ENCODE measurements at places on chromosomes 5 and 9.

DNA sequence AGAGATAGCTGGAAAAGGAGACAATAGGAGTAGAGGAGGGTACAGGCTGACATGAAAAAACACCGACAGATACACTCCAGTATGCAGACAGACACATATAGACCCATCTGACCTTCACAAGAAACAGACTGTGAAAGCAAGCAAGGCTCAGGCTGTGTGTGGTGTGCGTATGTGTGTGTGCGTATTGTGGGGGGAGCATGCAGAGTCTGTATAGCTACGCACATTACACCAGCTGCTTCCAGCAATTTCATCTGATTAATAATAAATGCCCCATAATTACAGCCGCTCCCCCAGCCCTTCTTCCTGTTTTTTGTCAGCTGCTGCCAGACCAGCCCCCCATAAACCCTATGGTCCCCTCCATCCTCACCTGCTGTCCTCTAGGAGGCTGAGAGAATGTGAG lies 6.7 kb downstream of the CNTFR start:
- DNase-seq = no peak

DNA sequence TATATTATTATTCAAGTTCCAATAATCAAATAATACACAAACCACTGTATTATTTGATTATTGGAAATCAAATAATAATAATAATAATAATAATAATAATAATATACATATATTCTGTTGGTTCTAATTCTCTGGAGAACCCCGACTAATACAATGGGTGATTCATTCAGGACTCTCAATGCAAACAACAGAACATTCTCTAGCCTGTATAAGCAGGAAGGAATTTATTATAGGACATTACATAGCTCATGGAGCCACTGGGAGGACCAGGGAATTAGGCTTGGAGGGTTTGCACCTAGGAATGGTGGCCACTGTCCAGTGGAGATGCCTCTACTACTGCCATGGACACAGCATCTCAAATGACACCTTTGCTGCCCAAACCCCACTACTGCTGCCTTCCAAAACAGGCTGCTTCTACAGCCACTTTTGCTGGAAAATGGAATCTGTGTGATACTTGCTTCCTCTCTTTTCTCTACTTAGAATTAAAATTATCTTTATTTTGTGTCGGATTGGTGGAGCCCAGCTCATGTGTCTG lies 25.9 kb downstream of the PTGS1 start:
- no peak for DNase-seq

GRCh38 chr5:149961186-149961685 lies 678 bp downstream of the SLC26A2 start:
- no peak for DNase-seq

GRCh38 chr5:118366429-118366828 lies 621.9 kb downstream of the DTWD2 start:
- no peak for DNase-seq

DNA sequence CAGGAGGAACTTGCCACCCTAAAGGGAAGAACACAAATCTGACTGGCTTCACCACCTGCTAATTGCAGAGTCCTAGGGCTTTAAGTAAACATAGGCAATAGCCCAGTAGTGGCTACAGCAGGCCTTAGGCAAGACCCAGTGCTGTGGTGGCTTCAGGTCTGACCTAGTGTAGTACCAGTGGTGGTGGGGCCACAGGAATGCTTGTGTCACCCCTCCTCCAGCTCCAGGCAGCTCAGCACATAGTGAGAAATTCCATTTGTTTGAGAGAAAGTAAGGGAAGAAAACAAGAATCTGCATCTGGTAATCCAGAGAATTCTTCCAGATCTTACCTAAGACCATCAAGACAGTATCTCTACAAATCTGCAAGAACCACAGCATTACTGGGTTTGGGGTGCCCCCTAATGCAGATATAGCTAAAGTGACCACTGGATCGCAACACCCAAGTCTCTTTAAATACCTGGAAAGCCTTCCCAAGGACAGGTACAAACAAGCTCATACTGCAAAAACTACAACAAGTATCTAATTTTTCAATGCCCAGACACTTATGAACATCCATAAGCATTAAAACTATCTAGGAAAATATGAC lies 102.6 kb upstream of the TRPM3 start:
- no peak for DNase-seq

DNA sequence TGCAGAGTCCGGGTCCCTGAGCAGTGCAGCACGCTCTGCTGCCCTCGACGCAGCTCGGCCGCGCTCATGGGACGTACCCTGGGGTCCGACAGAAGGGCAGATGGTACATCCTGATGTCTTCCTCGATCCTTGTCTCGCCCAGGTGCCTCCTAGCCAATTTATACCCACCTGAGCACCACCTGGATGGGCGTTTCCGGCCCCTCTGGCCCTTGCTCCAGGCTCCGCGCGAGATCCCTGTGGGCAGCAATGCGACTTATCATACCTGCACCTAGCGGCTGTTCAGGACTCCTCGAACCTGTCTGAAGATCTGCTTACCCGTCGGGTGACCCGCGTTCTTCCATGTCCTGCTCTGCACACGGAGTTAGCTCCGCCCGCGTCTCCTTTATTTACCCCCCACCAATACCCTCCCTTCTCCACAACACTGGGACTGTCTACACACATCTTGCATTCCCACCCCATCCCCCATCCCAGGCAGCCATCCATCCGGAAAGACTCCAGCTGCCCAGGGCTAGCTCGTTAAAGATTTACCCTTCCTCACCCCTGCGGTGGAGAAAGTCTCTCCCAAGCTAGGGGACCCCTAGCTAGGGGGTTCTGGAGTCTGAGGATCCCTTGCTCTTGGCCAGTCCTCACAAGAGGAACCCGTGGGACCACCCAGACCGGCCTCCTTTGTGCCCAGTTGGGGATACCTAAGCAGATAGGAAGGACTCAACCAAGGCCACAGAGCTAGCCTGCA lies at the start of gene KIF12:
KIF12 (minus strand) TSS at position 357 of the 733 bp plus-strand sequence; CDS start at position 341, 16 bp downstream.
- DNase-seq = no peak

DNA sequence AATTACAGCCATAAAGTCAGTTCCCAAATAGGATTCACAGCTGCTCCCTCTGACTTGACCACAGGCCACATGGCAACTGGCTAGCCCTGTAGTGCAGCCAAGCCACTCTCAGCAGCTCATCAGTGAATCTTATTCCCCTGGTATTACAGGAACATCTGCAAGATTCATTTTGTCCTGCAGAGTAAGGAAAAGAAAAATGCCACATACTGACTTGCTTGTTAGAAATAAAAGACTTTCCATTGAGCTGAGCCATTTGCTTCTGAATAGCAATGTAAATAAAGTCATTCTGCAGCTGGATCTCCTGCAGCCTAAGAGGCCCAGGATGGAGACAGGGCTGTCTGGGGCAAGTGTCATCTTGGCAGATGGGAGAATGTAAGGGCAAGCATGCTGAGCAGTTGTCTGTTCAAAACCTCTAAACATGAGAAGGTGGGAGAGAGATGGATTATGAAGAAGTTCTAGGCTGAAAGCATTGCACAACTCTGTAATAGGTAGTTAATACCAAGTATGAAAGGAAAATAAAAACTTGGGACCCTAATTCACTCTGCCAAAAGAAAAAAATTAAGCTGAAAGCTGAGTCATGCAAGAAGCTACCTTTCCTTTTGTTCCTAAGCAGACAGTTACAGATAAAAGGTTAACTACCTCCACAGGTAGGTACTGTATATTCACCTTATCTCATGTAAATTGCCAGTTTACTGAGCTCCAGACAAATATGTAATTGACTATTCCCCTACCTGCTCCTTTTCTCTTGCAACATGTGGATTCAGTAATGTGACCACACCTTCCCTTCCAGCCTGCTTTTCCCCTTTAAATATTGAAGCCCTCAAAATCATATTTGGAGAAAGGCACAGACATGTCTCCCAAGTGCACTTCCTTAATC lies 244.4 kb upstream of the RAI14 start:
- no peak for DNase-seq

- DNase-seq = no peak
Measured at GRCh38 chr9:130672933-130673615, 8.7 kb downstream of the PRDM12 start.

DNA sequence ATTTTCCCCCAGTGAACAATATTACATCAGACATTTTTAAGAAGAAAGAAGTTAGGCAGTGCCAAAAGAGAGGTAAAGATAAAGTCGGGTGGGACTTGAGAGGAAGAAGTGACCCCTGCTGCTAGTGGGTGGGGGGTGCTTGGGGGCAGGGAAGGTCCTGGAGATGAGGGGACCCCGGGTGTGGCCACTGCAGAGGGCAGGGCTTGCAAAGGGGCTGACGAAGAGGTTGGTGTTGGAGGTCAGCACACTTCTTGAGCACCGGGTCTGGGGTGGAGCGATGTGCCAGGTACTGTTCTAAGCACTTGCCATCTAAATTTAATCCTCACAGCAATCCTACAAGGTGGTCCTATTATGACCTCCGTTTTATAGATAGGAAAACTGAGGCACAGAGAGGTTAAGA lies 62.0 kb downstream of the AMBP start:
- no peak for DNase-seq

DNA sequence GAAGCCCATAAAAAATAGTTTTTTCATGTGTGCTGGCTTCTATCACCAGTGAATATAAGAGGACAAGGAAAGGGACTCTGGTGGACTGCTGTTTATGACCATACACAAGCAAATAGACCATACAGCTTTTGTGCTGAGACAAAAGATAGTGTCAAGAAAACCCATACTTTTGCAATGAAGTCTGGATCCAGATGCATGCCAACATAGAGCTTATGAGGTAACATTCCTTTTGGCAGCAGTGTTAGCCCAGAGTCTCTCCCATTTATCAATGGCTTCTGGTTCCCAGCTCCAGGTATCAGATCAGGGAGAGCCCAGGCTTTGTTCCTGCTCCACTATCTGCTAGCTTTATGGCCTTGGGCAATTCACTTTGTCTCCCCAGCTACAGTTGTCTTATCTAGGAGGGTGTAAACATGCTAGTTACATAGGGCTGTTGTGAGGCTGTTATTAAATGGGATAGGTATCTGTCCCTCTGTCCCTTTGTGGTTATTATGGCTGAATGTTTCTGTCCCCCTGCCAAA lies 55.6 kb downstream of the CCDC192 start:
- DNase-seq = no peak

- DNase-seq = no peak
Measured at GRCh38 chr5:143923634-143924266, 111.8 kb downstream of the HMHB1 start.
